ENCODE measurements at places on chromosomes 12 and 14.

- no peak for DNase-seq
These were observed 113.2 kb downstream of the ERC1 start for GRCh38 chr12:1104088-1104800.

DNA sequence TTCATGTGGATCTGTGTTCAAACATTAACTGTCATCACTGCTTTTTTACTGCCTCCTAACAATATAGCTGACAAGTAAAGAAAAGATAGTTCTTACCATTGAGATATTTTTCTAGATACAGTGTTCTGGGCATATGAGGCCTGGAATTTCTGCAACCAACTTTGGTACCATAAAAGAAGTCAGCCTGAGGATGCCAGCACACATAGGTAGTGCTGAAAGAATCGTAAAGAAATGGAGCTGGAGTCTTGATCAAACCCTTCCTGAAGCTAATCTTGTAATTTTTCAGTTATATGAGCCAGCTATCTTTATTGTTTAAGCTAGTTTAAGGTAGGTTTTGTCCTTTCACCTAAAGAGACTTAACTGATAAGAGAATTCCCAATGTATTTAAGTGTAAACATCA is 11.3 kb downstream of the ERG28 start:
- no peak for DNase-seq

GRCh38 chr12:29992366-29992765 is 208.6 kb upstream of the TMTC1 start:
- no peak for DNase-seq

DNA sequence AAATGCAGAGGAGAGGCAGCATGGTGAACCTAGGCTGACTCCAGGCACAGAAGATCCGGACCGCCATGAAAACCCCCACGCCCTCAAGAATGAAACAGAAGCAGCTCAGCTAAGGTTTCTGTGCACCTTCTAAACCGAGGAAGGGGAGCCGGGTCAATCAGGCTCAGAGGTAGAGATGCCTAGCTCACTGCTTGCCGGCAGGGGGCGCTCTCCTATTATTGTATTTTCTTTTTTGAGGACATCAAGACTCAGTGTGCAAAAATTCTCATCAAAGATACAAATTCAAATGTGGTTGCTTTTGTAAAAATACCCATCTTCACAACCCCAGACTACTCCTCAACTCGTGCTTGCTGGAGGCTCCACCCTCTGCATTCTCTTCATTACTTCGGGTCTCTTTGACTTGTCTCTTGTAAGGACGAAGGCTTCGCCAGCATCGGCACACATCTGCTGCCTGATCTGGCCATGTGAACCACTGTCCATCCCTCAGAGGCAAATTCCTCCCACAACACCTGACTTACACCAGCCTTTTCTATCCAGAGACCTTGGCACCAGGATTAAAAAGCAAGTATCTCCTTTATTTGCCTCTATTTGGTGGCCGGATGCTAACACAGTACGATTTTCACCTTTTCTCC is 33.4 kb upstream of the RNASE3 start:
- DNase-seq = peak; percentile 75

DNA sequence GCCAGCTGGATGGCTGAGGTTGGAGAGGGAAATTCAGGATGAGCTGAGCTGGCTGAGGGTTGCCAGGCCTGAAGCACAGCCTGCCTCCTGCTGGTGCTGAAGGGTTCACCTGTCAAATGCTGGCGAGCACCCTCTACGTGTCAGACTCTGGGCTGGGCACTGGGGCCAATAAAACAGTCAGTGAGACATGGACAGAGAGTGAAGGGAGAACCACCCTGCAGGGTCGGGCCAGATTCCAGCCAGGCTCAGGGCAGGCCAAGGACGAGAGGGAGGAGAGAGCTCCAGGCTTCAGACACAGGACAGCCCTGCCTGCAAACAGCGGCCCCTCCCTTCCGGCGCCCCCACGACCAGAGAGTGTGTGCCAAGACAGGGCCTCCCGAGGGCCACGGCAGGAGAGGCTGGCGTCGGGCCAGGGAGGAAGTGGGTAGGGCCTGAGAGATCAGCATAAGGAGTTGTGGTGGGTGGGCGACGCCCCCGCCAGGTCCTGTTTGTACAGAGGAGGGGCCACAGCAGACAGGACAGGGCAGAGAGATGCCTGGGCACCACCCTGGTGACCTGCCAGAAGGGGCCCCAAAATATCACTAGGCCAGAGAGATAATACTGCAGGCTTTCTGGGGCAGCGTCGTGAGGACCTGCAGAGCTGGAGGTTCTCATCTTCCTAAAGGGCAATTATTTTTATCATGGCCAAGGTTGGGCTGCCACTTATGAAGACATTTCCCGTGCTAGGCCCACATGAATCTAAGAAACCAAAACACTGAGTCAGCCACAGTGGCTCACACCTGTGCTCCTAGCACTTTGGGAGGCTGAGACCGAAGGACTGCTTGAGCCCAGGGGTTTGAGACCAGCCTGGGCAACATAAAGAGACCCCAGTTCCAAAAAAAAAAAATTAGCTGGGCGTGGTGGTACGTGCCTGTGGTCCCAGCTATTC is 73.1 kb upstream of the GPR68 start:
- peak; percentile 74 for DNase-seq

DNA sequence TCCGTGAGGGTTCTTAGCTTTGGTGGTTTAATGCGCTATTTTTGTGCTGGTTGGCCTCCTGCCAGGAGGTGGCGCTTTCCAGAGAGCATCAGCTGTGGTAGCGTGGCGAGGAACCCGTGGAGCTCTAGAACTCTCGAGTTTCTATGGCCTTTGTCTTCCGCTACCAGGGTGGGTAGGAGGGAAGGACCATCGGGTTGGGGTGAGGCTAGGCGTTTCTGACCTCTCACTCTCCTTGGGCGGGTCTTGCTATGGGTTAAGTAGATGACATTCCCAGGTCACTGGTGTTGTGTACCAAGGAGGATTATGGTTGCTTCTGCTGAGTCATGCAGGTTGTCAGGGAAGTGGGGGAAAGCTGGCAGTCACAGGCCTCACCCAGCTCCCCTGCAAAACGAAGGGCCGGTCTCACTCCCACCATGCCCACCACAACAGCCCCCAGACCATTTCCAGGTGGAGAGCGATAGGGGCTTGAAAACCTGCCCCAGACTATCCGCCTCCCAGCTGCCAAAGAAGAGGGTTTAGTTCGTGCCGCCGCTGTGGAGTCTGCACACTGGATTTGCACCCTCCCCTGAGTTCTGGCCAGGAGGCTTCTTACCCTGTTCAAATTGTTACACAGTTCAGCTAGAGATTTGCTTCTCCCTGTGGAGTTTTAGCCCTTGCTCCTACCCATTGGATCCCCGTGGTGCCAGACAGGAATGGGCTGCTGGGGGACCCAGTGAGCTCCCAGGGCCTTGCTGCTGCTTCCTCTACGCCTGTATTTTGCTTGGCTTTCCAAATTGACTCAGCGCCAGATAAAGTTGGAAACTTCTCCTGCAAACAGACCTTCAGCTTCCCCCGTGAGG is 21.9 kb downstream of the RNFT2 start:
- peak; percentile 16 for DNase-seq

- no peak for DNase-seq
These were observed 101.7 kb upstream of the PARP11 start for GRCh38 chr12:3974883-3975282.

- no peak for DNase-seq
These were observed 430.0 kb upstream of the SOX5 start for GRCh38 chr12:24379433-24379832.

Measured in stimulated activated CD4-positive, alpha-beta T cell treated with anti-CD3 and anti-CD28 coated beads, Interleukin-12 subunit alpha, Interleukin-12 subunit beta, amount 100 ng/mL, for 4 hours (primary cell).